ENCODE measurements at places on chromosomes 16 and 17.

GRCh38 chr17:35740997-35741931 is 9.8 kb downstream of the RASL10B start:
- DNase-seq: no peak

- DNase-seq: no peak
Measured at GRCh38 chr16:74582970-74583369, 23.9 kb downstream of the GLG1 start.

DNA sequence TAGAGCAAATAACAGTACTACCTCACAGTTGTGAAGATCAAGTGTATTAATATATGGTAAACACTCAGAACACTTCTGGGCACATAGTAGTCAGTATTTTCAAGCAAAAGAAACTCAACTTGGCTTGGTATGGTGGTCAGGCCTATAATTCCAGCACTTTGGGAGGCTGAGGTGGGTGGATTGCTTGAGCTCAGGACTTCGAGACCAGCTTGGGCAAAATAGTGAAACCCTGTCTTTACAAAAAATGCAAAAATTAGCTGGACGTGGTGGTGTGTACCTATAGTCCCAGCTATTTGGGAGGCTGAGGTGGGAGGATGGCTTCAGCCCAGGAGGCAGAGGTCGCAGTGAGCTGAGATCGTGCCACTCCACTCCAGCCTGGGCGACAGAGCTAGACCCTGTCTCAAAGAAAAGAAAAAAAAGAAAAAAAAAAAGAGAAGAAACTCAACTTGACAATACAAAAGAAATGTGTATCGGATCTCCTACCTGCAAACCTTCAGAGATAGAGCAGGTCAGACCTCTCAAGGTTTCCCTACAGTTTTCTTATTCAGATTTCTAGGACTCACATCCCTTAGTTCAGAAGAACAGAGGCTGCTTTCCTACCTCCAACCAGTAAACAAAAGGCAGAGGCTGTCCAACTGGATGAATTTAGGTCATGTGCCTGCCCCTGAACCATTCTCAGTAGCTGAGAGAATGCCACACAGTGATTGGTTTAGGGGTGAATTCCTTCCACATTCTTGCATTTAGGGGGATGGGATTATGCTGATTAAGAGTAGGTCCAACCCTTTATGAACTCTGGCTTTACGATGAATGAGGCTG is 1.7 kb upstream of the KPNA2 start:
- no peak for DNase-seq

- no peak for DNase-seq
Measured at GRCh38 chr17:52648995-52649394, 490.5 kb upstream of the CA10 start.

DNA sequence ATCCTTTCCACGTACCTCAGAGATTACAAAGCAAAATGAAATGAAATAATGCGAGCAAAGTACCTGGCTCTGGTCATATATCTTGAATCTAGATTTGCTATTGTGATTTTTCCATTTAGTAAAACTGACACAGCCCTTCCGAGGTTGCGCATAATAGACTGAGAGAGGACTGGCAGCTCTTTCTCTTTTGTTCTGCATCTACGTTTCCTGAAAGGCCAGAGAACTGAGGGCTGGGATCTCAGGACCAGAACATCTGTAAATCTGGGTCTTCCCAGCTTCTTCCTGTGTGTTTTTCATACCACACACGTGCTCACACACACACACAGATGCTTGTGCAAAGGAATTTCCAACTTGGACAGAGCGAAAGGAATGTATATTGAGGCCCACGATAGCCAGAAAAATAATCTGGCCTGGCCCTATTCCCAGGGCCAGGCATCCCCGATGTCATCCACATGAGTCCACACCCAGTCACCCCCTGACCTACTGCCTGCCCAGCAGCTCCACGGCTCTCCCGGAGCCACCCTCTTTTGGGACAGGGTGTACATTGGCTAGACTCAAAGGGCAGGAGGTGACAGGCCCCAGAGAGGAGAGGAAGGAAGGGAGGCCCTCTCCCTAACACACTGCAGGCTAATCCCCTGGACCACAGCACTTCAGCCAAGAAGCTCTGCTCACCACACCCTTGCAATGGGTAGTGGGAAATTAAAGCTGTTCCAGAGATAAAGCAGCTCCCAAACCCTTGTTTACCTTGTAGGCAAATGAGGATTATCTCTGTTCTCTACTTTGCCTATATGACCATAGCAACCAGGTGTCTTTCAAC is 41.8 kb downstream of the NOL11 start:
- DNase-seq: peak; percentile 47

GRCh38 chr16:75234856-75235696 is 16.3 kb downstream of the CTRB1 start:
- no peak for DNase-seq

- DNase-seq: no peak
Measured at GRCh38 chr17:6605142-6605541, 35.4 kb downstream of the KIAA0753 start.

DNA sequence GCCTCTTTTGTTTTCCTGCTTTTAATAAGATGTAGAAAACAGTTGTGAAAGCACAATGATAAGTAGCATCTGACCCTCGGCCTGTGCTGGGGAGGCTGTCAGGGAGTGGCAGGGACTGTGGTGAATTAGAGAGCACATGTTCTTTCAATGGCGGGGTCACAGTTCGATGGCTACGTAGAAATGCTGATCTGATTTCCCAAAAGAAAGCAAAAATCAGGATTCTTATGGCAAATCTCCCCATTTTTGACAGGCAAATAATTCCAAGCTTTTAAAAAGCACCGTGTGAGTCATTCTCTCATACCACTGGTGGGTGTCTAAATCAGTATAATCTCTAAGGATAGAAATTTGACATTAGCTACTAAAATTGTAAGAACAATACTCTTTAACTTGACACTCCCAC is 4.2 kb upstream of the MAPK7 start:
- no peak for DNase-seq

DNA sequence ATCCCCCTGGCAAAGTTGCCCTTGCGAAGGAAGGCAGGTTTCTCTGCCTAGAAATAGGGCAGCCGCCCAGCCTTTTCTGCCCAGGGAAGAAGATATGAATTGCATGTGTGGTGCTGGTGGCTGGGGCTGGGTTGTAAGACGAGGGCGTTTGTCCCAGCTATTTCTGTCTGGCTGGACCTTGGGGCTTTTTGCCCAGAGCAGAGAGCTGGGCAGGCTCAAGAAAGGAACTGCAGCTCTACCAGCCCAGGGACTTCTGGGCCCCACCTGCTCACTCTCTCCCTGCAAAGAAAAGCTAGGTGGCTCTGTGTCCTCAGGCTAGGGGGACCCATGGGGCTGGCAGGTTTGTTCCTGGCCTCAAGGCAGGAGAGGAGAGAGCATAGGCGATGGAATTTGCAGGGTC is 586 bp downstream of the CACNG1 start:
- no peak for DNase-seq
